Dermis blood vessel endothelial cell (primary cell): ENCODE measurements at places on chromosomes 3 and 15.

DNA sequence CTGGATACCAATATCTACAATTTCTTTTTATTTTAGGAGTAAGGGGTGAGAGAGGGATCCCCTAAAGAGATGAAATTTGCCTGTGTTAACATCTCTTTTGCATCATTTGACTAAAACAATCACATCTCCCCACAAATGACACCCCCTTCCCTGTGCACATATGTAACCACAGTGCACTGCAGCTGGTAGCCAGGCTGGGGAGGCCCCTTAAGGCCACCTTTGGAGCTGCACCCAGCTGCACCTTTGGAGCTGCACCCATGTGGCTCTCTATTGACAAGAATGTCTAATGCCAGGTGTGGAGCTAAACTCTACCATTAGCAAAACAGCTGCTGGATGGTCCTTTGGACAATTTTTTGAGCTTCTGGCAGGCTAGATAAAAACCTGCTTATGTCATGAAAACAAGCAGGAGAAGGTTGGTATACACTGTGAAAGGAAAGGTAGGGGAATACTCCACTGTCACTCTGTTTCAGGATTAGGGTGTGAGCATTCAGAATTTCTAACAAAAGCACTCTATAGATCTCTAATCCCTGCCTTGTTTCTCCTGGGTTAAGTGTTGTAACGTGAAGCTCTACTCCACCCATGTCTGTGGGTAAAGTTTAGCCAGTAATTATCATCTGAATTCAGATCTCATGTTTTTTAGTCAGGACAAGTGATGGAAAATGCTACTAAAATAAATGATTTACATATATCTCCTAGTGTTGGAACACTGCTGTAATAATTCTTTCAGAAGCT lies 52.1 kb downstream of the TFG start:
- DNase-seq = peak; percentile 9

DNA sequence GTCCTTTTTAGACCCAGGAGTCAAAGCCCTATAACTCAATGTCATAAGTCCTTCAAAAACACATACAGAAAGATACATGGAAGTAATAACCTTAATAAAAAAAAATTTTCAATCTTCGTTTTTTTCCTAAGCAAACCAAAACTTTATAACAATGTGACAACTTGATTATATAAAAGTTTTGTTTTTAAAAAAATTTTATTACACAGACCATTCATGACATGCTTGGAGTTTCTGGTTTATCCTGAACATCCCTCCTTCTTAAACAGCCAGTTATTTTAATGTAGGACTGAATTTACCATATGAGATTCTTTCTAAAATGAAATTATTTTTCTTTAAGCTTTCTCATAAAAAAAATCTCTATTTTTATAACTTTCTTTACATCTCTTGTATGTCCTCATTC lies 30.7 kb downstream of the IQCF6 start:
- no peak for DNase-seq

- DNase-seq = no peak
Observed at GRCh38 chr3:127396473-127396872, 108.6 kb upstream of the PRR20G start.

DNA sequence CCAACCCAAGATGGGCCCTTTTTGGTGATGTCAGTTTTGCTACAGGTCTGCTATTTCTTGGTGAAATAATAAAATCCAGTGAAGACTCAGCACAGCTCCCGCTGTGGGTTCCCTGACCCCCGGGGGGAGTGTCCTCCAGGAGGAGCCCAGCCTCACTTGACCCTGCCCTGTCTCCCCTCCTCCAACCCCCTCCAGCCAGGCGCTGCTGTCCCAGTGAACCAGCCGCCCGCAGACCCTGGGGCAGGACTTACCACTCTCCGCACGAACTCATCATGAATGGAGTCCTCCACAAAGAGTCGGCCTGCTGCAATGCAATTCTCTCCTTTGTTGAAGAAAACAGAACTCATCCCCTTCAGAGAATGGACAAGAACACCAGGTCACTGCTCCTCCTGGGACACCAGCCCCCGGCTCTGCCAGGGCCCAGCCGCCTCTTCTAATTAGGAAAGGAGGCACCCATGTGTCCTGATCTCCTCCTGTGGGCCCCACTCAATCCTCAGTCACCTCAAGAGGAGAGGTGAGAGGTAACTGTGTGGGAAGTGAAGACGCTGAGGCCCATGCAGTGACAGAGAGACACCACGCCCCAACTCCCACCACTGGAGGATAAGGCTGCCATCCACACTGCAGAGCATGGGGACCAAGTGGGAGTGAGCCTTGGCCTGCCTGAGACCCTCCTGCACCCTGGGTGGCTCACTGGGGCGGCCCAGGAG lies 28.8 kb upstream of the SLC41A3 start:
- DNase-seq = no peak

DNA sequence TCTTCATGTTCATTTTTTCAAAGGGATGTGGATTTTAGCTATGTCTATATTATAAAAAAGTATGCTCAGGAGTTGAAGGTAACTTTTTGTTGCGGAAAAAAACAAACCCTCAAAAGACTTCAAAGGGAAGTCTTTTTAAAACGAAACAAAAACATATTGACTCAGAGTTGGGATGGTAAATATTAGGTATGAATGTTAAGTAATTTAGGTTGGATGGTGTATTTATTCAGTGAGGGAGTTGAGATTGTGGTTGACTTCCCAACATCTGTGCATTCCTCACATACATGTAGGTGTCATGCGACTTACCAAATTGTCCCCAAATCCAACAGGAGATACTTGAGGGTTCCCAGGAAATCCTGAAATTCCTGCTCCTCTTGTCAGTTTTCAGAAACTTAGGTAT lies 32.7 kb upstream of the PLSCR5 start:
- DNase-seq = no peak

DNA sequence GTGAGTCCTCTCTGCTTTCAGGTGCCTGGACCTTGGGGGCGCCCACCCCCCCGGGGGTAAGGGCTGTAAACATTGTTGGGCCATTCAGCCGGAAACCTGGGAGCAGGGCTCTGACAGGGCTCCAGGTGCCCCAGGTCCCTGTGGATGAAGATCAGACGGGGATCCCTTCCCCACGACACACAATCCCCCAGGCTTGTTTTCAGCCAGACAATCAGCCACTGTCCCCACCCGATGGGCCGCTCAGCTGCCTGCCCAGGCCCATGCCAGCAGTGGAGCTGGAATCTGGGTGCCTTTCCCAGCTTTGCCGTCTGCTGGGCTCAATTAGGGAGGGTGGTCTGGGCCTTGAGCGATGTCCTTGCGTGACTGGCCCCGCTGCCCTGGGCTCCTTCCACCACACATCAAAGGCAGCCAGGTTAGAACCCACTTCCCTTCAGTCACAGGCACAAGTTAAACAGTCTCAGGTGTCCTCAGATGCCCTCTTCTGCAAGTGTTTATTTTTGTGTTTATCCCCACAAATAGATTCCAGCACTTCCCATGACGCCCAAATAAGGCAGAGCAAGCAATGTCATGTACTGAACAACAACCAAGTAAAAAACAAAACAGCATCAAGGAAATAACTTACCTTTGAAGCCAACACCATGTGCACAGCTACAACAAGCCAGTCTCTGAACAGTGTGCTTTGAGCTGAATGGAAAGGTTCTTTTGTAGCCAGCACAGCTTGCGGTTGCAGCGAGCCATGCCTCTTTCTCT lies 77.0 kb upstream of the ALDH1A3 start:
- no peak for DNase-seq

DNA sequence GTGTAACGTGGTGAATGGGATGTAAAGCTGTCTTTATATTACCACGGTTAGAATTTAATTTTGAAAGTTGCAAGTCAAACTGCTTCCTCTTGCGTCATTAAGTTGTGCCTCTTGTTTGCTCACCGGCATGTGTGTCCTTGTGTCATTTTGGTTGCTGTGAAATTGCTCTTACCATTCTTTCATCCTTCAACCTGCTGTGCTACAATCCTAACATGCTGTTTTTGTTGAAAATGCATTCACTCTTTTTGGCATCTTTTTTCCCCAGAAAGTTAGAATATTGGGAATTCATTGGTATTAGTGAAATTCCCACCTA lies 164.7 kb downstream of the PGPEP1L start:
- DNase-seq = no peak

DNA sequence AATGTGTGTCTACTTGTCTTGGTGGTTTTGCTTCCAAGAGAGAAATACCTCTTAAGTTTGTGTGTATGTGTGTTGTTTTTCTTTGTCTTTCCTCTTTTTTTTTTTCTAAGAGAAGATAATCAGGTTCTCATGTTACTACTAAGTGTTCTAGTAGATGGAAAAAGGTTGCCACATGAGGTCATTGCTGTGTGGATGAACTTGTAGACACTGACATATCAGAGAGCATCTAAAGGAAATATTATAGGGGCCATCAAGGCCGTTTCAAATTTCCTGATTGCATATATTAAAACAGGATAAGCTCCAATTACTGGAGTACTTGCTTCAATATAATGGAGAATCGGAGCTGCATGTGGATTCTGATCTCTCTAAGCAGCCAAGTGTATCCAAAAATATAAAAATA lies 747.5 kb downstream of the NR2F2 start:
- DNase-seq = no peak
